ENCODE measurements at places on chromosomes 4 and X.

DNA sequence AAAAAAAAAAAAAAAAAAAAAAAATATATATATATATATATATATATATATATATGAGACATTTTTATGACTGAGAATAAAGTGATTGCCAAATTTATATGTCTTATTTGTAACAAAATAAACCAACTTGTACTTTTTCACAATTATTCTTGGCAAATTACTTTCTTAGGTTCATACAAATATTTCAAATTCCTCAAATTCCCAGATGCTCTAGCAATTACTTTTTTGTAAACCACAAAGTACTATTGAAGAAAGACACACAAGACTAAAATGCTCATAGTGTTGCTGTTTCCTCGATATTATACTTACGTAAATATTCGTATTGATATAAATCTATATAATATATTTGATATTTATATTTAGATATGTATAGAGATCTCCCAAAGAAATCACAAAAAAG is 390.0 kb downstream of the FAT4 start:
- DNase-seq, result no peak

DNA sequence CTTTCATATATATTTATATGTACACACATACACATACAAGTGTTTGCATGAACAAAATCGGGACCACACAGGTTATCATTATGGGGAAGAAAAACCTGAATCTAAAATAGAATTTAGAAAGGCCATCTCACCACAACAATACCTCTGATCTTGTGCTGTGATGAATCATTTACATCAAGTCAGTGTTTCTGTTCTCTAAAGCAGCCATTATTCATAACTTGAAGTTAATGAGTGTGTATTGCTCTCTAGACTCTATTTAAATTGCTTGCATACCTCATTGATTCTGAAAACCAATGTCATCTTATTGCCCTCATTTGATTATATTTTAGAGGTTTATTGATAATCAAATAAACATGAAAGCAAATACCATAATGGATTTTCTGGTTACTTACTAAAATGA is 71.6 kb downstream of the FAM114A1 start:
- no peak for DNase-seq

- DNase-seq, result no peak
Measured at GRCh38 chr4:136800248-136800647, 732.0 kb downstream of the PCDH18 start.

- no peak for DNase-seq
Measured at GRCh38 chr4:22712105-22712504, 19.4 kb downstream of the GBA3 start.

DNA sequence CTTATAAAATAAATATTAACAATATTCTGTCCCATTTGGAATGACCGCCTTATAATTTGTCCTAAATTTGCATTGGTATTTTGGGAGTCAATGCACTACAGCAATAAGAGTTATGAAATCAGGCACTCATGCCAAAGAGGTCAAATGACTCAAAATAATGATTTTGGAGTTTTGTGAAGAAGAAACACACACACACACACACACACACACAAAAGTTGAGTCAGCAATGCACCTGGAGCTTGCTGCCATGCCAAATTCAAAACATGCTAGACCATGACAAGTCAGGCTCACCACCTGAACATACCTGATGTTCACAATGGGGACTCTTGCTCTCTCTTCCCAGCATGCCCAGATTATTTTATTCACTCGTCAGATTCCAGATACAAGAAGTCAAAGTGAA is 56.7 kb downstream of the PROM1 start:
- no peak for DNase-seq

DNA sequence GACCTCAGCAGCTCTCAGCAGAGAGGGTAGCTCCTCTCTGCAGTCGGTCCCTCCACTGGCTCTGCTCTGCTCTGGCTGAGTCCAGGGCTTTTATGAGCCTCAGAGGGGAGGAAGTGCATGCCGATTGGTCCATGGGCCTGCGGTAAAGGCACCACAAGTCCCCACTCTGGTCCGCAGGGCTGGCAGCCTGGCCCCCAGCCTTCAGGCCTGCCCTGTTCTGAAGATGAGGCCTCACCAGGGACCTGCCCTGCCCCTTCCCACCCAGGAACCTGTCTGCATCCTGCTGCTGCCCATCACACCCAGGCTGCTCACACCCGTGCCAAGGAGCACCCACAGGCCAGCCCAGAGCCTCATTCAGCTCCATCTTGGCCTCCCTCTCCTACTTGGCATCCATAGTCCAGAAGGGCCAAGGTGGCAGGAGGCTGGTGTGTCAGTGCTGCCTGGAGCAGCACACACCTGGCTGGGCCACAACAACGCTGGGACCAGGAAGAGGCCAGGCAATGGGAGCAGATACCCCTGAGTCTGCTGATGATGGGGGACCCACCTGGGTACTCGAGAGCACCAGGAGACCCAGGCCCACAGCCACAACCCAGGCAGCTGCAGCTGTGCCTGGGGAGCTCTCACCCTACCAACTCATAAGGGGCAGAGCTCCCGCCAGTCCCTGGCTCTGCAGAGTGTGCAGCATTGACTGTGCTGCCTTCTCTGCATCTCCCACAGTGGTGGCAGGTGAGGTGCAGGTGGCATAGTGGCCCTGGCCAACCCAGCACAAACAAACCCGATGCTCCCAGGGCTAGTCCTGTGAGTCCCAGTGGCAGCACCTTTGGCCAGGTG is 191.9 kb upstream of the NUDT6 start:
- no peak for DNase-seq

DNA sequence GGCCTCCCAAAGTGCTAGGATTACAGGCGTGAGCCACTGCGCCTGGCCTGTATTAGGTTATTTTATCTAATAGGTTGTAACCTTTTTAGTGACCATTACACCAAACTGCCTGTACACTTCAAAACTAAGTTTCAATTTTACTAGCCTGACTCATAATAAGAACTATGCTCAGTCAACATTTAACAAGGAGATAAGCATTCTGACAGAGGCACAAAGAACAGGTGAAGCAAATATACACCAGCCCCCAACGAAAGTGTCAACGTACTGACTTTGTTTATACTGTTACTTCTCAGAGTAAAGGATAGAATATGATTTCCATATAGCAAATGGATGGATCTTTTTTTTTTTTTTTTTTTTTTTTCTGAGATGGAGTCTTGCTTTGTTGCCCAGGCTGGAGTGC is 62.8 kb downstream of the SHISA3 start:
- DNase-seq, result no peak

DNA sequence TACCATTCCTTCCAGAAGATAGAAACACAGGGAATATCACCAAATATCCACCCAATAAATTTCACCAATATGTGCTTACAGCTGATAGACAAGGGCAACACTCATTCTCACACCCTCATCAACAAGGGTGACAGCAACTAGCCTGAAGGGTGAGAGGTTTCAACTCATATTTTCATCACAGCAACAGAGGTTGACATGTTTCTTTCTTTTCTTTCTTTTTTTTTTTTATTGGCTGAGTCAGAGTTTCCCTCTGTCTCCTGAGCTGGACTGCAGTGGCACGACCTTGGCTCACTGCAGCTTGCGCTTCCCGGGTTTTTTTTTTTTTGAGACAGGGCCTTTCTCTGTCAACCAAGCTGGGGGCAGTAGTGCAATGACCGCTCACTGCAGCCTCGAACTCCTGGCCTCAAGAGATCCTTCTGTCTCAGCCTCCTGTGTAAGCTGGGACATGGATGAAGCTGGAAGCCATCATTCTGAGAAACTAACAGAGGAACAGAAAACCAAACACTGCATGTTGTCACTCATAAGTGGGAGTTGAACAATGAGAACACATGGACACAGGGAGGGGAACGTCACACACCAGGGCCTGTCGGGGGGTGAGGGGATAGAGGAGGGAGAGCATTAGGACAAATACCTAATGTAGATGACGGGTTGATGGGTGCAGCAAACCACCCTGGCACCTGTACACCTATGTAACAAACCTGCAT is 27.5 kb upstream of the ASMTL start:
- no peak for DNase-seq

GRCh38 chr4:14783011-14783877 is 219.0 kb upstream of the CPEB2 start:
- peak; percentile 10 for DNase-seq

DNA sequence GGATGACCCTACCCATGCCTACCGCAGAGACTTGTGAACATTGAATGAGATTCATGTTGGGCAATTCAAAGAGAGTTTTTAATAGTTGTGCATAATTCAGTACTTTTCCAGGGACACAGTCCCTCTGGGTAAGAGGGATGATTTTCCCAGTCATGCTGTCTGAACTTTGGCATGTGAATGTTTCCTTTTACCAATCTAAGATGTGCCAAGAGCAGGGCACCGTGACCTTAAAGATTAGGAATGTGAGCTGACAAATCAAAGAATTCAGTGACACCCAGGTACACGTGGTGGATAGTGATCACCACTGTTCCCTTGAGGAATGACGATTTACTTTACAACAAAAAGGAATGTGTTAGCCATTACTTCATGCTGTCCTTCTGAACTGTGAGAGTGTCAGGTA is 515.6 kb downstream of the PPARGC1A start:
- DNase-seq, result no peak

GRCh38 chr4:28490669-28491068 is 1630.0 kb downstream of the STIM2 start:
- no peak for DNase-seq

DNA sequence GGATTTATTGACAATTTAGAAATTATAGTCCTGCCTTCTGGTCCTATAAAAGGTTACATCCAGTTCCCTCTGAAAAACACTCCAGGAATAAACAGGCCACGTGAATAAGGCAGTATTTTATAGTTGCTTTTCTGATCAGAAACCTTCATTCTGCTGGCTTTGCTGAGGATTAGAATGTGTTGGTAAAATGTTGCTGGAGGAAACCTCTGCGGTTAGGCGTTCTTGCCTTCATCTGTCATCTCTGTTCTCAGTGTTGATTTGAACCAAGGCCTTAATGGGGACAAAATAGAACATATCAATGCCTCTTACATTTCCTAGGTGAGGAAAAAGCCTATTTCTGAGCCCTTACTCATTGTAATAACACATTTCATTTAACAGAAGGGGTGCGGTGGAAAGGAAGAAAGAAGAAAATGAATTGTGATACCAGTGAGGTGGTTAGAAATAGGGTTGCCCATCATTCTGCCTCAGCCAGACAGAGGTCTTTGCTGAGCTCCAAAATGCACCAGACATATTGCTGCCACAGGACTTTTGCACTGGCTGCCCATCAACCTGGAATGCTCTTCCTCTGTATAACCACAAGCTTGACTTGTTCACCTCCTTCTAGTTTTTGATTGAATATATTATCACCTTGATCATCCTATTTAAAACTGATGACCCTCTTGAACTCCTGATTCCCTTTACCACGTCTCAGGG is 18.0 kb upstream of the SPARCL1 start:
- no peak for DNase-seq

DNA sequence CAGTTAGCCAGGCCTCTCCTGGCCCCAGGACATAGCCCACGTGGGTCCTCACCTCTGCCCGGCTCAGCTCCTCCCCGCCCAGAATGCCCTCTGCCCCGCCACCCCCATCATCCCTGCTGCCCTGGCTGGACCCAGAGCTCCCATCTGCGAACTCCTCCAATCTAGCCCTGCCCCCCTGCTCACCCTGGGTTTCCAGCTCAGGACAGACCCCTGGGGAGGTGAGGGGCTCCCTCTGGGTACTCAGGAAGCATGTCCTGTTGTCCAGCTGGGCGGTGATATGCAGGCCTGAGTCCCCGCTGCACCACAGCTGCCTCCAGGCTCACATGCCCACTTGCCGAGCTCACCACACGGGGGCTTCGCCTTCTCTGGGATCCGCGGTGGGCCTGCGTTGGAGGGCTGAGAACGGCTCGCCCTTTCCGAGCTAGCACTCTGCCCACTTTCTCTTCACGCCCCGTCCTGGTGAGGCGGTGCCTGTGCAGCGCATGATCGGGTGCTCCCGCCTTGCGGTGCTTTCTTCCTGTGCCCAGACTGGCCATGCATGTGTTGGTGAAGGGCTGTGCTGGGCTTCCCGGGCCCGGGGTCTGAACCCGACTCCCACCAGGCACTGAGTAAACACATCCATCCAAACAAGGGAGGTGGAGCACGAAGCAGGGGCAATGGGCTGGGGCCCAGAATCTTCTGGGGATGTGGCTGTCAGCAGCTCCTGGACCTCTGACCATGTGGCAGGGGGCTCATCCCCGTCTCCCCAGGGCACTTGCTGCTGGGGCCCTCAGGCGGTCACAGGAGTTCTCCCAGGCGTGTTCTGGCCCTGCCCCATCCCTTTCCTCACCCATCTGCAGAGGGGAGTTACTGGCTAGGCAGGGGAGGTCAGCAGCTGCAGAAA is 74.3 kb downstream of the RGS12 start:
- no peak for DNase-seq
